Hair follicular keratinocyte (primary cell): ENCODE measurements at places on chromosomes 3 and 15. TPM values are rescaled to one million over a fixed set of nuclear protein-coding genes. Genes with fewer than 3 reads are reported as not detected.

The CCR3 gene
- not detected in 2 replicates for total RNA-seq

The TGM4 gene
- total RNA-seq: 0.08 and 0.16 TPM in 2 replicates

The MORC1 gene
- total RNA-seq: not detected in 2 replicates

The TEX55 gene
- not detected in 2 replicates for total RNA-seq

The NR1I2 gene
- 0.08 TPM in 2 replicates for total RNA-seq

The TMCO5A gene
- not detected in 2 replicates for total RNA-seq

The CCRL2 gene
- not detected in 2 replicates for total RNA-seq

The SMCO1 gene
- 0.23 TPM in 1 of 2 replicates, not detected in the other for total RNA-seq

The SIDT1 gene
- total RNA-seq: under 0.01 and 0.04 TPM in 2 replicates

The GOLGA8J gene
- not detected in 2 replicates for total RNA-seq

The KLF15 gene
- not detected in 2 replicates for total RNA-seq

The PPARG gene
- 0.39 and 0.80 TPM in 2 replicates for total RNA-seq

The PLA2G4D gene
- 0.08 TPM in 1 of 2 replicates, not detected in the other for total RNA-seq

The ZNF660 gene
- total RNA-seq: 0.55 and 0.72 TPM in 2 replicates

The CHRNB4 gene
- total RNA-seq: not detected in 2 replicates

The C3orf20 gene
- not detected in 2 replicates for total RNA-seq

The HLTF gene
- 14.2 and 24.1 TPM in 2 replicates for total RNA-seq

The CHRM5 gene
- total RNA-seq: not detected in 2 replicates

The FRMD5 gene
- 1.3 and 2.5 TPM in 2 replicates for total RNA-seq

The IL5RA gene
- total RNA-seq: not detected in 2 replicates
